ENCODE measurements at places on chromosomes 7 and 10.

GRCh38 chr10:101564490-101564991 lies 23.5 kb downstream of the POLL start:
- no peak for DNase-seq

DNA sequence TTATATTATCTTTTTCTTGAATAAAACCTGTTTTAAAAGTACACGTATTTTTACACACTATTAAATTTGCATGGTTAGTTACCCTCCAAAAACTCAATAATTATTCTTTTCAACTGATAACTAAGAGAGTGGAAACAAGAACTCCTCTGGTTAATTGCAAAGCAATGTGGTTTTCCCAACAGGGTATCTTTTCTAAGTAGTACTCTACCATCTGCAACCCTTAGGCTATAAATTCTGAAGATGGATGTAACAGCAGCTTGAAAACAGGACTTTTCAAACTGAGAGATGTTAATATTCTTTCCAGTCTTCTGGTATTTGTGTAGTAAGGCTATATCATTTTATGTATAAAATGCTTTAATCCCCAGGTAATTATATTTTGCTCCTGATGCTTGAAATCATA lies 916.1 kb upstream of the POT1 start:
- DNase-seq = no peak

DNA sequence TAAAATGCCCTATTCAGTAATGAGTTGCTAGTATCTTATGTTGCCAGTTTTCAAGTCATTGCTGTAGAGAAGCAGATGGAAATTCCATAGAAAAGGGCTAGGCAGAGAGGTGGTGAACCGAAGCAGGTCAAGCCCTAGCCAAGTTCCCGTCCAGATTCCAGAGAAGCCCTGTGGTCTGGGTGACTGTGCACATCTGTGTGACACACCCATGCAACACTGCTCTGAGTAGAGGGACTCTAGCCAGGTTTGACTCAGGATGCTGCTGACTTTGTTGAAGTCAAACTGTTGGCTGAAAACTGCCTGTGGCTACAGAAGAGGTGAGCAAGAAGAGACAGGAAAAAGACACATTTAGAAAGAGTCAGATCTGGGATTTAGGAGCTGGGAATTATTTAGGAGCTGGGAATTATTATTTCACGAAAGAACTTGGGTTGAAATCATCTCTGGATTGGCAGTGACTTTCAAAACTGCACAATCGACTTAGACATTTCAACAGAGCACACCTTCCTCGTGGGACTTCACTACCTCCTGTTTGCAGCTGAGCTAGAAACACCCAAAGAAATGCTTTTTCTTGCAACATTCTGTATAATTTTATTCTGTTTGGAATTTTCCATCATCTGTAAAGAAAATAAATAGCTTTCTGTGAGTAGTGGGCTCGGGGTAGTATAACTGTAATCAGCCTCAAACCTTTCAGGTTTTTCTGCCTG lies 149.1 kb upstream of the PRKCQ start:
- no peak for DNase-seq

- no peak for DNase-seq
Measured at GRCh38 chr7:1779445-1779844, 109.4 kb downstream of the ELFN1 start.

- DNase-seq = no peak
Measured at GRCh38 chr7:112069879-112070321, 136.3 kb downstream of the DOCK4 start.

DNA sequence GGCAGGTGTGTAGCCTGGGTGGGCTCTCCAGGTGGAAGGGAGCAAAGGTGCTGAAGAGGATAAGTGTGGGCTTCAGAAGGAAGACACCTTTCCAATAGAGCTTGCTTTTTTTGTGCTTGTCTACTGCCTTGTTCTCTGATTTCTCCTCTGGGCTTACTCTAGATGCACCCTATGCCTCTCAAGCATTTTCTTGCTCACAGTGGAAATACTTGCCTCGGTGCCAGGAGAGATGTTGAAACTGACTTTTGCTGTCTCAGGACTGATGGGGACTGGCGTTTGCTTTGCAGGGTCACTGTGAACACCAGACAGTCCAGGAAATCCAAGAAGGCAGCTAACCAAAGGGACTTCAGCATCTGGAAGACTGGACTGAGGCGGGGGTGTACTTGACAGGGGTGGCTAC lies 187.9 kb downstream of the SNX10 start:
- DNase-seq = no peak

- DNase-seq = no peak
Measured at GRCh38 chr7:87712571-87712970, 84.4 kb downstream of the RUNDC3B start.

All from NCI-H1105 (cell line).